ENCODE measurements at places on chromosomes 16 and 17.

DNA sequence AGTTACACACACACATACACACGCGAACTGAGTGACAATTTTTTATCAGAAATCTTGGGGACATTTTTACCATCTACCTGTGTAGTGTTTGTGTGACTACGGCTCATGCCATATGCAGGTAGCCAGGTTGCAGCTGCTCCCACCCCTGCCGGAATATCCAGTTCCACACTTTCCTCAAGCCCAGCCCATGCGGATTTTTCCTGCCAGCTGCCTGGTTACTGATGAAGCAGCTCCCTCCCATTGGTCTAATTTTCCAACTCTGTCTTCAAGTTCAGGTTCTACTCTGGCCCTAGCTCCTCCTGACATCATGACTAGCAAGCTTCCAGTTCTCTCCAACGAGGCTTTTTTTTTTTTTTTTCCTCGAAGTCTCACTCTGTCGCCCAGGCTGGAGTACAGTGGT lies 4.8 kb downstream of the GSG1L2 start:
- DNase-seq: peak; percentile 21

DNA sequence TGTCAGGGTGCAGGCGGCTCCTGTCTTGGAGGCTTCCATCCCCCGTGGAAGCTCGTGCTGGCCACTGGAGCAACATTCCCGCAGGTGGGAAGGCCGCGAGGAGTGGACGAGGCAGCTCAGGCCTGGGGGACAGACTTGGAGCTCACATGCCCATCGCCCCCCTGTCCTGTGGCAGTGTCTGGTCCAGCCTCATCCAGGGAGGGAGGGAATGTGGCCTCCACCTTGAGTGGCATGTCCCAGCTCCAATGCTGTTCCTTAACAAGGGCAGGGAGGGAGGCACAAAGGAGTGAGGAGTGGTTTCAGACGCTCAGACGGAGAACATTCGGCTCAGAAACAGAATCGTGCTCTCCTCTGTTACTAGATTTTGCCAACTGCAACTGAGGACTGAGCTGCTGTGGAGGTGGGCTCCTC lies 159.4 kb upstream of the CHMP6 start:
- no peak for DNase-seq

GRCh38 chr17:42233994-42234393 lies 39.7 kb upstream of the GHDC start:
- no peak for DNase-seq

DNA sequence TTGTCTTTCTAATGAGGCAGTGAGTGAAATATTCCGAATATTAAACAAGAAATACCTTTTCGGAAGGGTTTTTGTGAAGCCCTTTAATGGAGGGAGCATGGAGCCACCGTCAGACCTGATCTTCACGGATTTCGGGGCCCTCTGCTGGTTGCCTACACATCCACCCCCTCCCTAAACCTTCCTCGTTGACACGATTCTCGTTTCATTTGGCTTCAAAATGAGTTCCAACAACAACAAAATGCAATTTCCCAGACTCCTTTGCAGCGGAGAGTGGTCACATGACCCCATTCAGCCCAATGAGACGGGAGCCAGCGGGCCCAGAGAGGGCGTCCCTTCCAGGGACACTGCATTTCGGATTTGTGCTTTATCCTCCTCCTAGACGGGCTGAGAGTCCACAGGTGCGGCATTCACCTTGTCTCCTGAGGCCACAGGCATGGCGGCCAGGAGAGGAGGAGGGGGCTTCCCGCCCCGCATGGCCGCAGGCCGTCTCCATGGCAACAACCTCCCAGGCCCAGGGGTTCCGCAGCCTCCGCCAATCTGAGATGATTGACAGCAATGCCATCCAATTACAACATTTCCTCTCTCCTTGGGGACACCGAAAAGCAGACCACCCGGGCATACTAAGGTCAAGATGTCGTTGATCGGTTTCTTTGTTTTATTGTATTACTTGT lies 259.8 kb downstream of the C16orf95 start:
- DNase-seq: no peak

DNA sequence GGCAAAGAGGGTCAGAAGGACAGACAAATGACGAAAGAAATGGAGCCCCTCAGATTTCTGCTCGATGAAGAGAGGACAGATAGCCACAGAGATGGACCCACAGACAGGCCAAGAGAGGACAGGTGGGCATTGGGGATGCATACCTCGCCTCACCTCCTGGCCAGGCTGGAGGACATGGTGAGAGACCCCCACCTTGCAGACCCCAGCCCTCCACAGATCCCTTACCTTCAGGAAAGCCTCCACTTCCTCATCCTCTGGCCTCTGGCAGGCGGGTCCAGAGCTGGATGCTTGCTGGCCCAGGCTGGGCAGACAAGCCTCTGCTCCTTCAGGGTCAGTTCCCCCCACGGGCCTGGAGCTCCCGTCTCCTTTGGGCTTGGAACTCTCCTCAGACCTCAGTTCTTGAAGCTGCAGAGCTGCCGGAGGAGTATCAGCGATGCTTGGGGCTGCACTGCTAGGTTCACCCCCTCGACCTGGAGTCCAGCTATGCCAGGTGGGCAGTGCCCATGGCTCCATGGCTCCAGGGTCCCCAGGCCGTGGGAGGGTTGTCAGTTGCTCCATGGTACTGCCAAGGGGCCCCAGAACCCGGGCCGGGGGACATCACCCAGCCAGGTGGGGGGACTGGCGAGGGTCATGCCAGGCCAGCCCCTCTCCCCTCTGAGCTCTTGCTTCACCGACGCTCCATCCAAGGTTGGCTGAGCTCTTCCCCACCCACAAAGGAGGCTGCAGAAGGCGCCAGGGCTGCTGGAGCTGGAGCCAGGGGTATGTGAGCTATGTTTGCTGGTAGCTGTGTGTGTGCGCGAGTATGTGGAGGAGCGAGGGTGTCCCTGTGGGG lies 1.0 kb downstream of the TSPOAP1 start:
- no peak for DNase-seq

- no peak for DNase-seq
These were observed 207.0 kb upstream of the COX10 start for GRCh38 chr17:13862346-13862745.

DNA sequence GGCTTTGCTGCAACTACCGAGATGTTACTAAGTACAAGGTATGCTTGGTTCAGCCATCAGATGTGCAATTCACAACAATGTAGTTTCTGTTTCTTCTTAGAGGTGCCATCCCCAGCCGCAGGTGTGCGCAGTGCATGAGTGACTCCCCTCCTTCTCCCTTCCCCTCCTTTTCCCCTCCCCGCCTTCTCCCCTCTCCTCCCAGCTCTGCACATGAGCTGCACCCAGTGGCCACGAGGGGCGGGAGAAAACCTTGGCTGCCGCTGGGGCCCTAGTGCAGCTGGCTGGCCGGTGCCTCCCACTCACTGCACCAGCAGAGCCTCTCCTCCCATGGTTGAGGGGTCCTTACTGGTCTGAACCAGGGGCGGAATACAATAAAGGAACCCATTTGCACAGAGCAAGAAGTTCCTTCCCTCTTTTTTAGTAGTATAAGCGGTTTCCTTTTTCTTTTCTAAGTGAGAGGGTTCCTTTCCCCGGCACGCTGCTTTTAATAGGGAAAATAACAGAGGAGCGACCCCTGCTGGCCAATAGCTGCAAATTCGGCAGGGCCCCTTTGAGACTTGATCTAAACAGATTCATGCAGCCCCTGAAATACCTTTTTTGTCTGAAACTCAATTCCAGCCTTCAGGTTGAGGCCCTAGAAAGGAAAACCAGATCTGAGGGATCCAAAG lies 7.8 kb upstream of the CCL15 start:
- DNase-seq: no peak

GRCh38 chr16:1375741-1376410 lies 24.1 kb downstream of the GNPTG start:
- no peak for DNase-seq
